ENCODE measurements at places on chromosomes 5 and 9.

DNA sequence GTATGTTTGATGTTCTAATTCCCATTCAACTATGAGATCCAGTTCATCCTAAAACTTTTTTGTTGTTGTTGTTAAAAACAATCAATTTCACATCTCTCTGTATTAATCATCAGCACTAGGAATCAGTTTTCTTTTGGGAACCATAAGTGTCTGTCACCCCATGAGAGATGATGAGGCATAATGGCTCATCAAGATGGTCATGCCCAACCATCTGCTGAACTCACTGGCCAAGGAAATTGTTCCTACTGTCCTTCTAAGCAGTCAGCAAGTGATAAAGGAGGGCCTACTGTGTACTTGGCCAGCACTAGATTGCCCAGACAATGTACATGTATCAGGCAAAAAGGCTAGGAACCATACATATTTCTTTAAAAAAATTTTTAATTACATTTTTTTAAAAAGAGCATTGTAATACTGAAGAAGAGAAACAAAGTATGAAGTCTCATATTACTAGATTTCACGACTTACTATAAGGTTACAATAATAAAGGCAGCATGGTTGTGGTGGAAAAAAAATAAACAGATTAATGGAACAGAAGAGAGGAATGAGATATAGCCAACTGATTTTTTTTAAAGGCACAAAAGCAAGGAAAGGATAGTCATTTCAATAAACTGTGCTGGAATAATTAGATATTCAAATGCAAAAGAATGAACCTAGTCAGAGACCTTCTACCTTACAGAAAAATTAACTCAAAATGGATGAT, 458.3 kb downstream of the SPOCK1 start:
- DNase-seq = no peak

GRCh38 chr9:115946530-115946929, 207.1 kb upstream of the PAPPA start:
- no peak for DNase-seq

DNA sequence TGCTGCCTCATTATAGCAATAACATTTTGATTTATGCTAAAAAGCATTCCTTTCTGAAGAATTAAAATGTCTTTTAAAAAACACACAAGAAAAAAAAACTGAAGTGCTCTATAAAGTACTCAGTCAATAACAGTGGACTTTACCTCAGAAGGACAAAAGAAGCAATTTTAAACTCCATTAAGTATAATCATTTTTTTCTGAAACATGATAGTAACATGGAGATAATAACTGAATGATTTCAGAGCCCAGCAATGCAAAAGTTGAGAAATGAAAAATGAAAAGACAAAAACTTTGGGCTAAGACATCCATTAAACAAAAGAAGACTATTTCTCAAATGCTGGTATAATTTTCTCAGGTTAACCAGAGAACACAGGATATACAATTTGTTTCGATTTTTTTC, 78.7 kb downstream of the RFX3 start:
- no peak for DNase-seq

DNA sequence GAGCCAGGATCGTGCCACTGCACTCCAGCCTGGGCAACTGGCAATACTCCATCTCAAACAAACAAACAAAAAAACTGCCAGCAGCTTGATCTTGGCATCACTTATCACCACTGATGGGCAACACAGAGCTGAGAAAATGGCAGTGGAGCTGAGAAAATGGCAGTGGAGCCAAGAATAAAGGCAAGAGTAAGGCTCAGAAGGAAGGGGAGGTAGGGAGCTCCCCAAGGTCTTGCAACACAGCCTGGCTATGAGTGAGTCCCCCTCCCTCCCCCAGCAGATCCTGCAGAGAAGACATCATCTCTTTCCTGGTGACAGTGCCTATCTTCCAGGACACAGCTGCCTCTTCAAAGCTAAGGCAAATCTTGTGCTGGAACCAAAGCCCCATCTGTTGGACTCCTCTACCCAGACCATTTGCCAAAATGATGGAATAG, 70.3 kb downstream of the UGCG start:
- DNase-seq = no peak

- DNase-seq = no peak
These were observed 46.8 kb downstream of the MTMR12 start for GRCh38 chr5:32265902-32266301.

DNA sequence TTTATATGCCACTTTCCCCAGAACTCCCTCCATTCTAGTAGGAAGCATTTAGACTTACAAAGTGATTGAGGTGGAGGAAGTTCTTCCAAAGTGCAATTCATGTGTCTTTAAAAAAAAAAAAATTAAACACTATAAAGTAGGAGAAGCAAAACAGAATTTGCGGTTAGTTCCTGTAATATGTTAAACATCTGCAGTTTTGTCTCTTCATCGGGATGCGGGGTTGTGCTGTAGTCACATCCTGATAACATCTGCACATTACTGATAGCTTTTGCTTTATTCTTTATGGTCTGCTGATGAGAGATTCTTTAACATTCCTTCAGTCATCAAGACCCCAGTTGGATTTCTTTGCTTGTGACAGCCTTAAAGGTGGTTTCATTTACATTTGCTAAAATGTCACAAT, 694.3 kb downstream of the NR2F1-AS1 start:
- no peak for DNase-seq
